Dermis microvascular lymphatic vessel endothelial cell (primary cell): ENCODE measurements at places on chromosomes 11 and 22.

DNA sequence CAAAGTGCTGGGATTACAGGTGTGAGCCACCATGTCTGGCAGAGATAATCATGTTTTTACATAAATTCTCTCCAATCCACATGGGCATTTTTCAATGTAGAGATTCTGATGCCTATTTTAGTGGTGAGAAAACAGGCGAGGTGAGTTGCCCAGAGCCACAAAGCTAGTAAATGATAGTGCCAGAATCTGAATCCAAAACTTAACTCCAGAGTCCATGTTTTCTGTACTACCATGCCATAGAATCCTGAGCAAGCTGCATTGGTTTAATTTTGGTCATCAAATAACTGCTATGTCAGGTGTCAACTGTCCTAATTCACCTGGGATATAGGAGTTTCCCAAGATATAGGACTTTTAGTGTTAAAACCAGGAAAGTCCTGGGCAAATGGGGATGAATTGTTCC lies 13.6 kb downstream of the NEFH start:
- DNase-seq, result no peak

DNA sequence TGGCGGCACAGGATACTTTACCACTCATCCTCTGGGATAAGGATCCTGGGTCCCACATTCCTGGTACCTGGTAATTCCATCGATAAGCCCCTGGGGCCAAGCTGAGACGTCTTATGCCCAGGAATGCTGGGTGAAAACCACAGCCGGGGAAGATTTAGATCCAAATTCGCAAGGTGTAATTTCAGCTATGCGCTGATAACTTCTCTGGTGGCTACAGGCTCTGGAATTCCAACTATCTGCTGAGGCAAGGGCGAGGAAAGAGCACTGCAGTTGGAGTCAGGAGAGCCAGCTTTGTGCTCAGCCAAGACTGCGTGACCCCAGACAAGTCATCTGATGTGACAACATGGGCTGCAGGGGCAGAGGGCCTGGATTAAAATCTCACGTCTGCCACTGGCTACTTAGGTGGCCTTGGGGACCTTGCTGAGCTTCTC lies 9.9 kb upstream of the MYEOV start:
- no peak for DNase-seq

GRCh38 chr11:75982309-75982708 lies 167.3 kb downstream of the UVRAG start:
- no peak for DNase-seq

GRCh38 chr11:74524501-74524900 lies 31.0 kb upstream of the LIPT2 start:
- DNase-seq, result no peak

DNA sequence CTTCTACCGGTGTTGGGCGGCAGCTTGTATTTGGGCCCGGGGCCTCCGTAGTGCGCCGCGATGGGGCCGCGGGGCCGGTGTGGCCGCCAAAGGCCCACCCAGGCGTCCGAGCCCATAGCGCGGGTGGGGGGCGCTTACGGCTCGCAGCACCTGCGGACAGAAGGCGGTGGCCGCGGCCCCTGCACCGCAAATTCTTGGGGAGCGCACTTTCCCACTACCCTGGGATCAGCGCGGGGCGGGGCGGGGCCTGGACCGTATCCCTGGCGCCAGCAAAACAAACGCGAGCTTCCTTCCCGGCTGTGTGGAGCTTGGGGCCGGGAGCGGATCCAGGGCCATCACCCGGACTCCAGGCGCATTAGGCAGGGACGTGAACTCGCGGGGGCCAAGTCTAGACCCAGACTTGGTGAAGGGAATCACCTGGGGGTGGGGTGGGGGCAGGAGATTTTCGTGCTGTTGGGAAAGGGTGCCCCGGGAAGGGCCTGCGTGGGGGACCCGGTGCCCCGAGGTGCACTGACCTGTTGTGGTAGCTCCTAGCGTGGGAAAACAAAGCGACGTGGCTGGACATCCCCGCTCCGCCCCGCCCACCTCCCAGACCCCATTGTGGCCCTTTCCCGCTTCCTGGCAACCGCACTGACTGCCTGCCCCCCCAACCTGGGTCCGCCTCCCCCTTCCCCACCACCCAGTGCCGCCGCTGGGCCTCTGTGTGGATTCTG lies 2.3 kb upstream of the TYMP start:
- DNase-seq, result peak; percentile 64
